ENCODE measurements at places on chromosomes 6 and 20.

DNA sequence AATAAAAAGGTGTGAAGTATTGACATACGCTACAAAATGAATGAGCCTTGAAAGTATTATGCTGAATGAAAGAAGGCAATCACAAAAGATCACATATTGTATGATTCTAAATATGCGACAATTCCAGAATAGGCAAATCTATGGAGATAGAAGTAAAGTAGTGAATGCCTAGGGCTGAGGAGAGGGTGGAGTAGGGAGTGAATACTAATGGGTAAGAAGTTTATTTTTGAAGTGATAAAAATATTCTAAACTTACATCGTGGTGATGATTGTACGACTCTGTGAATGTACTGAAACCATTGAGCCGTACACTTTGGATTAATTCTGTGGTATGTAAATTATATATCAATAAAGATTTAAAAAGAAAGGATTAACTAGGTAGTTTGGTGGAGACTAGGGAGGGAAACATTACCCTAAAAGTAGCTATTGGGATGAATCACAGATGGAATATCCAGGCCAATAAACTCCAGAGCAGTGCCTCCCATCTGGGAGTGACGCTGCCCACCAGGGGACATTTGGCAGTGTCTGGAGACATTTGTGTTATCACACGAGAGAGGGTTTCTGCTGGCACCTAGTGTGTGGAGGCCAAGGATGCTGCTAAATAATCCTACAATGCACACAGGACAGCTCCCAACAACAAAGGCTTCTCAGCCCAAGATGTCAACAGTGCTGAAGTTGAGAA, 214.2 kb upstream of the PCSK2 start:
- no peak for DNase-seq

DNA sequence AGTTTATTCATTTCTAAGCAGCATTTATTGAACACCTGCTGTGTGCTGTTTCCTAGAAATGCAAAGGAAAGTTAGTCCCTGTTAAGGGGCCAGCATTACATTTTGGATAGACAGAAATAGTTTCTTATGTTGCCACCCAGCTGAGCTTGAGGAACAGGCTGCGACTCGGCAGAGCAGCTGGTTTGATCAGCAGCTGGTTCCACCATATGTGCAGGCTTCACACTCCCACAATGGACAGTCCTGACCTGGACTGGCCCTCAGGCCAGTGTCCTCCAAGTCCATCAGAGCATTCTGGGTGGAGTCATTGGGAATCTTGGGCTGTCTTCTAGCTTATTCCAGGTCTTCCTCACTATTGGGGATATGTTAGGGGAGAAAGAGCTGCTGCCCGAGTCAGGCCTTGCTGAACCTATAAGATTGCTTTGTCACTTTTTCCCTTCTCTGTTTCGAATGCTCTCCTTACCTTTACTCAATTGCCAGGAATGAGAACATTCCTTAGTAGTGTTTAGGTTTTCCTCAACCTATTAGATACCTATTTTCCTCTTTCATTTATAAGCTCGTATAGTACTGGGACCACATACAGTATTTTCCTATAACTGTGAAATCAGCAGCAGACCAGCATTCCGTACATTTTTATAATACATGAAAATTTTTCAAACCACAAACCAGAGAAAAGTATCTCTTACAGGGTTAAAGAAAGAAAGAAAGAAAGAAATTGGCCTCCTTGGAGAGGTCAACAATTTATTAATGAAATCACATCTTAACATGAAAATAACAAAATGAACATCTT, 203.0 kb downstream of the FARS2 start:
- DNase-seq: no peak

DNA sequence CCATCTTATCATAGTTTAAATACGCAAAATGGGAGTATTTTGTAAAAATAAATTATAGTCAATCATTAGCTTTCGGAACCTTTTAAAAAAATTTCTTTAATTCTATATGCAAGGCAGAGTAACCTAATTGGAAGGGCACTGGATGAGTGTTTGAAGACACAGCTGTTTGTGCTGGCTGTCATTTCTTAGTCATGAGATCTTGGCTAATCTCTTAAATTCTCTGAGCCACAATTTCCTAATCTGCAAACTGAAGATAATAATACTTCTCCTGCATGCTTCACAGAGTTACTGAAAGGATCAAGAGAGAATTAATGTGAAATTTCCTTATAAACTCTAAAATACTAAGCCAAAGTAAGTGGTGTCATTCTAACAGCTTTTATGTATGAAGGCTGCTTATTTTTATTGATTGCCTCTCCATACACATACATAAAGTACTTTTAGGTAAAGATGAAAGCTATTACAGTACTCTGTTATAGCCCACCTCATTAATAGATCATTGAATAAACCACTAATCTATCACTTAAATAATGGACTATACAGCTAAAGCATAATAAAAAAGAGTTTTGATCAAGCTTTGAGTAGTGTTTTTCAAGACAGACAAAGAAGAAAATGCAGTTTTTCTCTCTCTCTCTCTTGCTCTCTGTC, 383.7 kb upstream of the IRAK1BP1 start:
- no peak for DNase-seq

DNA sequence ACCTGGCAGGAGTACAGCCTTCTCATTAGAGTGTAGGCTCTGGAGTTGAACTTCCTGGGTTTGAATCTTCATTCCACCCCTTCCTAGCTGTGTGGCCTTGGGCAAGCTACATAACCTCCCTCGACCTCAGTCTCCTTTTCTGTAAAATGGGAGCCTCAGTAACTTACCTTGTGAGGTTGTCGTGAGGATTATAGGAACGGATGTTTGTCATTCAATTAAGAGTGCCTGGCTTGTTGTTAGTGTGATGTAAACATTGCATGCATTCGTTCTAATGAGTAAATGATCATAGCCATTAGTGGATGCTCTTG, 45.2 kb downstream of the TOX2 start:
- DNase-seq: no peak

DNA sequence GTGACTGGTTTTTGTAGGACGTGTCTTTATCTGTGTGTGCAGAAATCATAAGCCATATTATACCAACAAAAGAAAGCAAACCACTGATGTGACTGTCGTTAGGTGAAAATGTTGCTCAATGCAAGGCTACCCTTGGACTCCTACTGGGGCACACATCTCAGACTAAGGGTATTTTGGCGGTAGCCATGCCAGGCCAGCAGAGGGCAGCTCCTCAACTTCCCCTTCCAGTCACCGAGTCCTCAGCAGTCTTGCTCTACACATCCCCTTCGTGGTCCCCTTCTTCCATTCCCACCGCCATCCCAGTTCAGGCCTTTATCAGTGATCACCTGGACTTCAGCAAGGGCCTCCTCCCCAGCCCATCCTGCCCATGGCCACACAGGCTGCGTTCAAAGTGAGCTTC, 113.7 kb upstream of the GGTLC1 start:
- no peak for DNase-seq

GRCh38 chr6:25057111-25057905, 121.5 kb upstream of the RIPOR2 start:
- no peak for DNase-seq

DNA sequence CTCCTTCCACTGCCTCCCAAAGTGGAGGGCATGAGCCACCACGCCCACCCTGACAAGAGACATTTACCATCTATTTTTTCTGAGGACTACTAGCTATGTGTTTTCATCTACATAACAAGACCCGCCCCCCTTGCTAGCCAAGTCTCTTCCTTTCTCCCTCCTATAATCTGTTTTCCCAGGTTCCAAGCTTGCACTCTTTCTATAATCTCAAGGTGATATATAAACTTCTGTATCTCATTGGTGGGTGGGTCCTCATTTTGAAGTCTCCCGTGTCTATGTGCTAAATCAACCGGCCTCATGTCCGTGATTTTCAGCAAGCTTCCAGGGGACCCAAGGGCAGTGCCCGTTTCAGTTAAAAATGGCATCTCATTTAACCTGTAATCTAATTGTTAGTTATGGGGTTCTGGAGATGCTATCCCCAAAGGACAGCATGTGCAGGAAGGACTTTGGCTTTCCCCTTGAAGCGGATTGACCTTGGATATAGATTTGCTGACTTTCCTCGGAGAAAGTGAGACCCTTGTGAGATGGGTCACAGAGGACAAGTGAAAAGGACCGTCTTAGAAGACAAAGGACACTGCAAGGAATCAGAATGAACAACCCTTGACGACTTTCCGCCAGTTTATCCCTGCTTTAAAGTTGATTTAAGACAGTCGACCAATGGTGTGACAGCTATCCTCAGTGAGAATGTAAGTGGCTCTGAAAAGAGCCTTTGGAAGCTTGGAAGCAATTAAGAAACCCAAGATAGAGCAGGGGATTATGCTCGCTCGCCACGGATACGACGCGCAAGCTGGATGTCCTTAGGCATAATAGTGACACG, 22.4 kb downstream of the OR2B2 start:
- no peak for DNase-seq

DNA sequence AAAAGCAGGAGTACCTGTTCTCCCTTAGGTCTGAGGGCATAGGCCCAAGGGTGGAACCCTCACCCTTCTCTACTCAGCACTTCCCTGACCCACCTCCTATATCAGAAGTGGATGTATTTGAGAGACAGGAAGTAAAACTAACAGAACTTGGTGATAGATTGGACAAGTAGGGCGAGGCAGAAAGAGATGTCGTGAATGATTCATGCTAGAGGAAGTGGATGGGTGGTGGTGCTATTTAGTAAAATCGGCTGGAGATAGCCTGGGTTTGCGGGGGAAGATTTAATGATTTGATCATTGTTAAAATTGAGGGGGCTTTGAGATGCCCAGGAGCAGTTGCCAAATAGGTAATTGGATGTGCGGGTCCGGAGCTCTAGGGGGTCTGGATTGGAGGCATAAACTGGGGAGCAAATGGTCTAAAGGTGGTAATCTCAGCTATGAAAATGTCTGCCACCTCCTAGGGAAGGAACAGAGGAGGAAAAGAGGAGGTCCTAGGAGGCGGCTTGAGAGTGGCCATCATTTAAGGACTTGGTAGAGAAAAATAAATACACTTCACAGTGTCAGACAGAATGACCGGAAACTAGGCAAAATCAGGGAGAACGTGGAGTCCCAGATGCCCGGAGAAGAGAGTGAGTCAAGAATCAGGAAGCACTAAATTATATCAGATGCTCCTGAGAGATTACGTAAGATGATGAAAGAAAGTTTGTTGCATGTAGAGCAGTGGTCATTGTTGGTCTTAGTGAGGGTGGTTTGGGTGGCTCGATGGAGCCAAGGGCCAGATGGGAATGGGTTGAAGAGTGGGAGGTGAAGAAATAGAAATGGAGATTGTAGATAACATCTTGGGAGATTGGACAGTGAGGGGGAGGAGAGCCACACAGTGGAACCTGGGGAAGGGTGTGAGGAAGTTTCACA, 142.0 kb downstream of the CEP57L1 start:
- DNase-seq: no peak

- no peak for DNase-seq
These were observed 115.3 kb downstream of the SYNDIG1 start for GRCh38 chr20:24584538-24585356.

DNA sequence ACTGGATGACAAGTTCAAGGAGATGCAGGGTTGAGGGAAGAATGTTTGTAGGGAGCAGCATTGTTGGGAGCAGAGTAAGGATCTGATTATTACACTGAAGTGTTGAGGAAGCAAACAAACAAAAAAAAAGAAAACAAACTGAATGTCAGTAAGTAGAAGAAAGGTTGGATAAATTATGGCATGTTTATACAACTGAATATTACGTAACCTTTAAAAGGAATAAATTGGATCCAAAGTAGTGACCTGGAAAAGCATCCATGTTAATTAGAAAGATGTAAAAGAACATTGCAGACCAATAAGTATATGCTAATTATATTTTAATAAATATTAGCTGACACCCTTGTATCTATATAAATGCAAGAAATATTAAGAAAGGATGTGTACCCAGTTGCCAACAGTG, 12.8 kb upstream of the TSPYL1 start:
- no peak for DNase-seq

GRCh38 chr20:2559279-2559626, 22.9 kb downstream of the TMC2 start:
- no peak for DNase-seq

DNA sequence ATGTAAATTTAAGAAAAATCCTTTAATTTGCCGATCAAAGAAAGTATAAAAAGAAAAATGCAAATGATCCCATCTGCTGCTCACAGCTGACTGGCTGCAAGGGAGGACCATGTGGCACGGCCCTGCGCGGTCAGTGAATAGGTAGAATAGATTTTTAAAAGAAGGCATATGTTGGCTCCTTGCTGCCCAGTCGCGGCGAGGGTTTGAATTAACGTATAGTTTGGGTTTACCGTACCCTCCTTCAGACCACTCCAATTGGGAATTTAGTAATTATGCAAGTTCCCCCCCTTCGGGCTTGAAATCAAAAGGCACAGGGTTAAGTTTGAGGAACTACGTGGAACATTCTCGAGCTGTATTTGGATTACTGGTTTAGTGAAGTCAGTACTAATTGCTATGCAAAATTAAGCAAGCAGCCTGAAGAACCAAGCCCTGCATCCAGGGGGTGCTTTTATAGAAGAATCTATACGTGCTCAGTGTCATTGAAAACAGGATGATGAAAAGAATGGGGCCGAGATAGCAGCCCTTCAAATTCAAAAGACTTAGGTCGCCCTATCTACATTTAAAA, 1.1 kb upstream of the BEND3 start:
- DNase-seq: no peak

DNA sequence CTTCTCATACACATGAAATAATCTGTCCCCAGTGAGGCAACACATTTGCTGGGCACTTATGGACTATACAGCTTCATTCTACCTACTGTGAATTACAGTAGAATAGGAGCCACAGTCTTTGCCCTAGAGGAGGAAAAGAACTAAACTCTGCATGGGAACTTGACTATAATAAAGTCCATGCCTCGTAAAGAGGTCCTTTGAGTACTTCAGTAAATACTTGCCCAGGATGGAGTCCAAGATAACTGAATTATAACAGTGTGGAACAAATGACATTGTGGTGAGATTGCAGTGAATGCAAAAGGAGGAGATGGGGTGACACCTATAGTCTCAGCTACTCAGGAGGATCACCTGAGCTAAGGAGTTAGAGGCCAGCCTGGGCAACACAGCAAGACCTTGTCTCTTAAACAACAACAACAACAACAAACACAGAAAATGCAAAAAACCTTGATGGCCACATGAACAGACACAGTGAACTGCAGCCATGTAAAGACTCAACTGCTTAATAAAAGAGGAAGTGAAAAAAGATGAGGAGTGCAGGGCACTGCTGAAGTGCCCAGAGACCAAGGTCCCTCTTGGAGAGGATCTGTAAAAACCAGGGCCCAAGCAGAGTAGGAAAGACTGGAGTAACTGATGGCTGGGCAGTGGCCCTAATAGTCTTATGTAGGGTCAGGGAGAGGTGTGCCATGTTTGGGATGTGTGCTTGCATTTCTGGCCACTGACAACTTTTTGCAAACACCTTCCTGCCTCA, 3.7 kb downstream of the MRPS18A start:
- DNase-seq: no peak

DNA sequence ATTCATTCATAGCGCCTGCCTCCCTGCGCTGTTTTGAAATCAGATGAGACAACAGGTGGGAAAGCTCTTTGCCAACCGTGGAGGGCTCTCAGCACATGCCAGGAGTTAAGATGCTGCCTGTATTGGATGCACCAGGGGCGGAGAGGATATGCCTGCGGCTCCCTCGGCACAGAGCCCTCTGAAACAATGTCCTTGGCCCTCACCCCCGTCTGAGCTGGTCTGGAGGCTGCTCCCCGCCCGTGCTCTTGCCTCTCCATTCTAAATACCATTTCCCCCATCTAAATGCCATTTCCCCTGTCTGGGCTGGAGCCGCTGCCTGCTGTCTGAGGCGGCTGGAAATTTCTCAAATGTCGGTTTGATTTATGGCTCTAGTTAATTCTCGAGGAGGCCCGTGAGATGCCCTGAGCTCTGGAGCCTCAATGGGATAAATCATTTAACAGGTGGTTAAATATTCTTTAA, 50.8 kb upstream of the MLN start:
- no peak for DNase-seq

- DNase-seq: no peak
These were observed 3.8 kb upstream of the LPA start for GRCh38 chr6:160667639-160668481.

- DNase-seq: no peak
These were observed 74.7 kb downstream of the DHX35 start for GRCh38 chr20:39036851-39037250.

All from stimulated activated CD4-positive, alpha-beta T cell treated with anti-CD3 and anti-CD28 coated beads, Interleukin-1b, Interleukin-23, amount 100 ng/mL, for 4 hours (primary cell).